ENCODE measurements at places on chromosomes 3 and 15.

GRCh38 chr15:68909601-68910100, 20.7 kb upstream of the SPESP1 start:
- DNase-seq = no peak

GRCh38 chr3:58963928-58964503, 85.8 kb downstream of the CFAP20DC start:
- no peak for DNase-seq

DNA sequence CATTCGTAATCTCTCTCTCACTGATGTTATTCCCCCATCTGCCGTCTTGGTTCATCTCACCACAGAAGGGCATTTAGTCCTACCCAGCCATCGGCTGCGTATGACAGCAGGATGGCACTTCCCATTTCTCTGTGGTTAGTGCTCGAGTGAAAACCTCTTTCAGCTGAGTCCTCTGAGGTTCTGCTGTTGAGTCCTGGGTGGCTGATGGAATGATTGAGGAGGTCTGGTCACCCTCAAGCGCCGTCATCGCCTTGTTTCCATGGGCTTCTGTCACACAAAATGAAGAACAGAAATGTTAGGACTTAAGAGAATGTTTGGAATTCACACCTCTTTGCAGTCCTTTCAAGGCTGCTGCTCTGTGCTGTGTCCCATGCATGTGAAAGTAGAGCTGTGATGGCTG, 9.4 kb upstream of the SACM1L start:
- DNase-seq = no peak

- no peak for DNase-seq
Measured at GRCh38 chr3:178300441-178300959, 235.7 kb upstream of the KCNMB2 start.

DNA sequence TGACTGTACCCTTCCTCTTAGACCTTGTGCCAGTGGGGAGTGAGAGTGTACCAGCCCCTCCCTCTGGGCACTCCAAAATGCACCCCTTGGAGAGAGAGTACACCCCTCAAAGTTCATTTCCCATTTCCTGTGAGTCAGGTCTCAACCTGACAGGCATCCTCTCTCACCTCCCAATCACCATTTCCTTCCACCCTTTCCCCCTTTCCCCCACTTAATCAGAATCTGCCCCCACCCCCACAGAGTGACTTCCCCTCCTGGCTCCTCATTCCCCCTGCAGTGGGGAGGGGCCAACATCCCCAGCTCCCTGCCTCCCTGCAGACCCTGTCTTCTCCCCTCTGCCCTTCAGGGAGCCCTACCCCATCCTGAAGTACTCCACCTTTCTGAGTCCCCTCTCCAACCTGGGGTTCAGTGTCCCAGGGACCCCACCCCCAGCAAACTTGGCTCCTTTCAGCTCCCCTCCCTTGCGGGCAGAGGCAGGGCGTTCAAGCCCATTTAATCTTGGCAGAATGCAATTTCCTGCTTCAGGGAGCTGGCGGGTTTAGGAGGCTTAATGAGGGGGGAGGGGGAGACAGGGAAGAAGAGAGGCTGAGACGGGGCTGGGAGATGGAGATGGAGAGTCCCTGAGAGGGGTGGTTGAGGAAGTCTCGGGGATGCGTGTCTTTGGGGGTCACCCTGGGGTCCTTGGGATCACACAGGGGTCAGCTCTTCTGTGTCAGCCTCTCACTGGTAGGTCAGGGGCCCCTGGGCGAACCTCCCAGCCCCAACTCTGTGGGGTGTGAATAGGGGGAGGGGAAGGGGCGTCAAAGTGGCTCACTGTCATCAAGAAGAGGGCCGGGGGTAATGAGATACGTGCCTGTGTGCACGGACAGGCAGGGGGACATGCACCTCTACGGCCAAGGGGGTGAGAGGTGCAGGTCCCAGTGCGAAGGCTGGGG, 16.6 kb upstream of the SEMA3F start:
- DNase-seq = peak; percentile 80

- no peak for DNase-seq
Measured at GRCh38 chr15:33864360-33865075, 103.8 kb upstream of the CHRM5 start.

DNA sequence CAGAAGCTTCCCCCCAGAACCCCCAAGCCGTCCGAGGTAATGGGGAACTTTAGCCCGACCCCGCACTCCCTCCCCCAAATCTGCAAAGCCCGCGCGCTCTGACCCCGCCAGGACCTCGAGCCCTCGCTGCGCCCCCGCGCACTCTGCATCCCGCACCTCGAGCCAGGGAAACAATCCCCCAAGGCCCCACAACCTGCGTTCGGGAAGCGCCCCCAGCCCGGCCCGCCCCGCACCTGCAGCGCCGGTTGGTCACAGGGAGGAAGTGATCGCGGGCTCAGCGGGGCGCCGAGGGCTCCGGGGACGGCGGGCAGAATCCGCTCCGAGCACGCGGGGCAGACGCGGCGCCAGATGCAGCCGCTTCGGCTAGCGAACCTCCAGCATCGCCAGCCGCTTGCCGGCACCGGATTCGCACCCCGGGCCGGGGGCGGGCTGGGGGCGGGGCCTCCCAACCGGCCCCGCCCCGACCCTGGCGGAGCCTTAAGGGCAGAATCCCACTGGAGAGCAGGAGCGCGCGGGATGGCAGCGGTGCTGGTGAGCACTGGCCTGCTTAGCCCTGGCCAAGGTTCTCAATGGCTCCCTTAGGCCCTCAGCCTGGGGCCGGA, at the start of gene CAMKV:
Gene CAMKV (minus strand): TSS at position 382 of the 602 bp plus-strand sequence. CDS start 7,518 bp downstream, outside the sequence.
- peak; percentile 96 for DNase-seq

GRCh38 chr15:93129702-93130488, 40.9 kb upstream of the RGMA start:
- peak; percentile 64 for DNase-seq

DNA sequence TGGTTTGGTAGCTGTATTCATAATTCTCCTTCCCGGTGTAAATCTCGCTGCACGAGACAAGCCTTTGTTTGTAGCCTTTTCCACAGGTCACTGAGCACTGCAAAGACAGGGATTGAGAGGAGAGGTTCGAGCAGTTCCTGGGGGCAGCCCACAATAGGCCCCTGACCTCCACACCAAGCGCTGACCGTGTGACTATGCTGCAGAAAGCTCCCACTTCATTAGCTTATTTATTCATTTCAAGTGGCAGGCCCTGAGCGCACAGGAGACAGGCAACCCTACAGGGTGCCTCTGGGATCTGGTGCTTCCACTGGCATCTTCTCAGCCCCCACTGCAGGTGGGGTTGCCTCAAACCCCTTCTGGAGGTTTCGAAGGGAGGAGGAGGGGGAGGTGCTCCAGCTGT, 140.9 kb downstream of the ADAMTS9 start:
- DNase-seq = no peak

GRCh38 chr3:194132465-194133286, 3.3 kb upstream of the HES1 start:
- no peak for DNase-seq

GRCh38 chr3:151837057-151837456, 23.1 kb downstream of the AADAC start:
- no peak for DNase-seq

DNA sequence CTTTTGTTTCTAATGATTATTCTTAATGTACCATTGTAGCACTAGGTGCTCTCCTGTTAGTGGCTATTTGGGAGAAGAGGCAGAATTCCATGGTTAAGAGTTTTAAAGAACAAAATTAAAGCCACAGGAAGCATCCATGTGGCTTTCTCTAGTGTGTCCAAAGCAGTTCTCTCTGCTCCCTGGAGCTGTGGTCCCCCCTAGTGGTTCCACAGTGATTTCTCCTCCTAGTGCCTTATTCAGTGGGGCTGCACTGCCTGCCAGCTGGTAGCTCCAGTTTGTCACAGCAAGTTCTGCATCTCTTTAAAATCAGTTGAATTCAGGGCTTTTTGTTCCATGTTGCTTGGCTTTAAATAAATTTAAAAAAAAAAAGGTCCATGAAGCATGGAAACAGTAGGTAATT, 39.6 kb upstream of the FAM98B start:
- DNase-seq = peak; percentile 62

GRCh38 chr15:59892985-59893384, 111.1 kb upstream of the FOXB1 start:
- no peak for DNase-seq

DNA sequence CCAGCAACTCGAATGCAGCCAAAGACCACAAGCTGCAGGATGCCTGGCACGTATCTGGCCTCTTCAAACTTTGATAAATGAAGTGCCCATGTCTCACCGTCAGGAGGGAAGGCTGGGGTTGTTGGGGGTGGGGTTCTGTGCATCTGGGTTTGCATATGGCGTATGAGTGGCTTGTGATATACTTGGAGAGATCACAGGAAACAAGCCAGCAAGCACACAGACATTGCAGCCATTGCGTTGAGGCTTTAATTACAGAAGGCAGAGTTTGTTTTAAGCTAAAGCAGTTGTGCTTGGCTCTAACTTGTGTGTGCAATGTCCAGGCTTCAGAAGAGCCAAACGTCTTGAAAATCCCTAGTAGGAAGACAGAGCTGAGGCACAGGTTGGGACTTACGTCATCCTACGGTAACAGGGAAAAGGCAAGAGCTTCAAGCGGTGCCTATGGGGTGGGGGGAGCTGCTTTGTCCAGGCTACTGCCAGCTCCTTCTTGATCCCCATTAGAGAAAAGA, 109.2 kb downstream of the ASB7 start:
- no peak for DNase-seq

GRCh38 chr3:49411968-49412631, at the start of the genes RHOA and TCTA:
Gene RHOA, minus strand, starts transcription at chr3:49411976. Its CDS starts 36,387 bp downstream, at chr3:49375589.
Gene TCTA, plus strand, starts transcription at chr3:49412423. Its CDS starts 4 bp downstream, at chr3:49412427.
- DNase-seq = peak; percentile 99

All from D341Med (cell line).